Stimulated activated CD8-positive, alpha-beta memory T cell treated with anti-CD3 and anti-CD28 coated beads, Interleukin-7, amount 100 ng/mL, for 4 hours (primary cell): ENCODE measurements at places on chromosomes 2 and 18.
A peak's percentile ranks its signal among the peaks of the same experiment; 100 is the strongest.

GRCh38 chr2:222336442-222336841 lies 37.6 kb upstream of the PAX3 start:
- DNase-seq: no peak

DNA sequence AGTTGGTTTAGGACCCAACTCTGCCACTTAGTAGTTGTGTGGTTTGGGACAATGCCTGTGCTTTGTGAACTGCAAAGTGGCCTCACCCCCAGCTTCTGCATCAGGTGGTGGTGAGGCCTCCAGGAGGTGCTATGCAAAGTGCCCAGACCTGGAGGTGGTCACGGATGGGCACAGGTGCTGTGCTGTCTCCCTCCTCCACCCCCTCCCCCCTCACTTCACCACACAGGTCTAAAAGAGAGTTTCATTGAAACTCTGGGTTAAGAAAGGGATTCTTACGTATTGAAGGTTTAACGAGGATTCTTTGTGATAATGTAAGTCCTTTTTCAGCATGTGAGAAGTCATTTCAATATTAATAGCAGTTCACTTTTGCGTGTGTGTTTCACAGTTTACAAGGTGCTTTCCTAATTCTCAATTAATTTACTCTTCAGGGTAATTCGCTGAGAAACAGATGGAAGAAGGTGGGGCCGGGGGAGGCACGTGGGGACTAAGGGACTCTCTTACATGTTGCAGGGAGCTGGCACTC lies 369.9 kb downstream of the LPIN1 start:
- DNase-seq: no peak

- peak; percentile 41 for DNase-seq
Measured at GRCh38 chr2:24919037-24919505, 966 bp downstream of the ADCY3 start.

GRCh38 chr2:119523383-119523951 lies 816 bp downstream of the SCTR start:
- DNase-seq: no peak

DNA sequence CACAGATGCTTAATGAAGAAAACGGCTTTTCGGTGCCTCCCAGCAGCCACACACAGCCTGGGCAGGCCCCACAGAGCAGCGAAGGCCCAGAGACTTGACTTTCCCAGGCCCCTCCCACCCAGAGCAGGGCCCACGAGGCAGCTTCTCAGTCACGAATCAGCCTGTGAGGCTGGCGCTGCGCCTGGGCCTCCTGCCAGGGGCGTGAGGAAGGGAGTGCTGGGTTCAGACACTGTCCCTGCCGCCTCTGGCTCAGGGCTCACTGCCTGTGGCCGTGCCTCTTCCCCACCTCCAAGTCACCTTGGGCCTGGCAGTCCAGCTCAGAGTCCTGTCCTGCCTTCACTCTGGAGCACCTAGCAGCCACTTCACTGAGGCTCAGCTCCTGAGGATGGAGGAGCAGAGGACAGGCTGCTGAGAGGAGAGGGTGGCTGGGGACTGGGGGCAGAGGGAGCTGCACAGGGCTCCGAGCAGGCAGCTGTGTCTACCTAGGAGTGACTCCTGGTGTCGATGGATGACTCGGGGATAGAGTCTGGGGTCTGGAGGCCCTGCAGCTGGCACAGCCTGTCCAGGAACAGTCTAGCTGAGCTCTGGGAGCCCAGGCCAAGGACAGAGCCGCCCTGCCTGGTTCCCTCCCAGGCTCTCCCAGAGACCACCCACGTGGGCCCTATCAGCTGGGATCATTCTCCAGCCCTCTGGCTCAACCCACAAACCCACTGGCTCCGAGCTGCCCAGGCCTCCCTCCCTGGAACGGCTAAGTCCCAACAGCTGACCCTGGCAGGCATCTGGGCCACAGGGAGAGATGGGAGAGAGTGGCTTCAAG lies 36.4 kb upstream of the FOSL2 start:
- no peak for DNase-seq

DNA sequence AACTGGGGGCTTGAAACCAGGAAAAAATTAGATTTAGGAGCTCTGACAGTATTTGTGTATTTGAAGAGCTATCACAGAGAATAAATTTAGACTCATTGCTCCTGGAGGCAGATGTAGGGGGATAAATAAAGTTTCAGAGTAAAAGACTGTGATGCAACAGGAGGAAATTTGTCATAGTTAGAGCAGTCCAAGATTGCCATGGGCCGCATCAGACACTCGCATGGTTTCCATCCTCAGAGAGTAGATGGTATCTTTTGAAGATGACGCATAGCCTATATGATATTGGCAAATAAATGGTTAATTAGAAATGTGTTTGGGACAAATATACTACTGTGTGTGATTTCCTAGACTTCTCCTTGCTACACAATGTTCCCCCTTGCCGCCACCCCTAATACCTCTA lies 170.5 kb downstream of the FTCDNL1 start:
- no peak for DNase-seq

- no peak for DNase-seq
Measured at GRCh38 chr18:70313640-70314039, 24.8 kb downstream of the SOCS6 start.

- no peak for DNase-seq
Measured at GRCh38 chr2:11364565-11364887, 20.1 kb upstream of the ROCK2 start.

- no peak for DNase-seq
Measured at GRCh38 chr2:149112713-149113112, 74.2 kb downstream of the LYPD6B start.

DNA sequence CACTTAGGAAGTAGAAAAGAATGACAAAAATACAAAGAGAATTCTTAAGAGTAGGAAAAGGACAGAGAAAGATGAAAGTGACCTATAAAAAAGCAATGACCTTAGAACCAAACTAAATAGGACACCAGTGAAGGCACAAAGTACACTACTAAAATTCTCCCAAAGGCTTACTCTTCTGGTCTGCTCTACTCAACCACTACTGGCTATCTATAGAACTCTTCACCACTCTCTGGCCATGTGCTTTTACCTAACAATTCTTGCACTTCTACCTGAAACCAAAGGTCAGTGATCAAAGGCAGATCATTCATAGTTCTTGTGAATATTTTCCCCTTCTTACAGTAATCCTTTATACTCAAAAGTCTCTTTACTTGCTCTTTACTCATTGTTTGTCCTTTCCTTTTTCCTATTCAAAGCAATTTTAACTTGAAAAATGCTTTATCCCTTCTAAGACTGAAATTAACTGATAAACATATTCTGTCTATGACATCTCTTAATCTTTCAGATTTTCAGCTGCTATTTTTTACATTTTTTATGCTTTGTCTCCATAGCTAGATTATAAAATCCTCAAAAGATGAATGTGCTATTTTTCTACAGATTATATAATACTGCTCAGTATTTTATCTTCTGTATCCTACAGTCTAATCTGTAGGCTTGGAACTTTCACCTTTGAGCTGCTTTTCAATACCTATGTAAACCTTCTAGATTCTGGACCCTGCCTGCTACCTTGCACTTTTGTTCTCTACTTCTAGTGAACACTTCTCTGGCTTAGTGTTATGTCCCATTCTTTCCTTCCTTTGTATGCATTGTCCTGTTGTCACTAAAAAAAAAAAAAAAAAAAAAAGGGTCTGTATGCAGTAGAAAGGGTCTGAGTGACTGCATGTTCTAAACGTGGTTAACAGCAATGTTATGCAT lies 64.6 kb downstream of the NCKAP1 start:
- no peak for DNase-seq

DNA sequence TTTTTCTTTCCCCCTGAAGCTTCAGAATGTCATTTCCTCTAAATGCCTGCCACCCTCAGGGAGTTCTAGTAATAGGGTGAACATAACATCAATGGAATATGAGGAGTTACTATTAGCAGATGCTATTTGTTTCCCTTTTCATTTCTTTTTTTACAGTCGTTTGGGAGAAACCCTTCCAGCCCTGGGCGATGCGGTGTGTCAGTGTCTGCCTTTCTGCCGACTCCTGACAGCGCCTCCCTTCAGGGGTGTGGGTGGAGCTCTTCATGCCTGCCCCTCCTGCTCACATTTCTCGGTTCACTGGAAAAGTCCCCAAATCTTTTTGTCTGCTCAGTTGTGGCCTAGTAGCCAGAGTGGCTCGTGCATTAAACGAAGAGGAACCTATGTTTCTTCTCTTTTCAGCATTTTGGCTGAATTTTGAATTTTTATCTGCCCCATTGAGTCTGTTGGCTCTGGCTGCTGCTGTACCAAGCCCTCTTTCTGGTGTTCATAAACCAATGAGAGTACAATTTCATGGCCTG lies 72.3 kb downstream of the FMNL2 start:
- no peak for DNase-seq

GRCh38 chr2:36677996-36678605 lies 18.4 kb upstream of the VIT start:
- DNase-seq: no peak

- DNase-seq: no peak
Measured at GRCh38 chr2:45067859-45068570, 58.8 kb upstream of the SIX2 start.

DNA sequence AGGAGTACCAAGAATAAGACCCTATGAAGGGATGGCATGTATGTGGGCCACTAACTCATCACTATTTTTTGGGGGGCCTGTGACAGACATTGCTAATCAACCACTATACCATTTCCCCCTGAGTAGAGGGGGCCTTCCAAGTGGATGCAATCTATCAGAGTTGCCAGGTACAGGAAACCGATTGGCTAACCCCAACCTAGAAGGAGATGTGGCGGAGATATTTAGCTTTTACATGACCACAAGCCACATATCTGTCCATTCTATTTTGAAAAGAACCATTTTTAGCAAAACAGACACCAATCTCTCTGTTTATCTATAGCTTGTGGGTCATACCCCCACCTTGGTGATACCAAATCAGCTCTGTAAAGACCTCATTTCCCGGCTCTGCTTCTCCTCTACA lies 51.0 kb downstream of the PAX8 start:
- DNase-seq: no peak

- no peak for DNase-seq
Measured at GRCh38 chr2:150595803-150596470, 108.5 kb upstream of the RND3 start.

DNA sequence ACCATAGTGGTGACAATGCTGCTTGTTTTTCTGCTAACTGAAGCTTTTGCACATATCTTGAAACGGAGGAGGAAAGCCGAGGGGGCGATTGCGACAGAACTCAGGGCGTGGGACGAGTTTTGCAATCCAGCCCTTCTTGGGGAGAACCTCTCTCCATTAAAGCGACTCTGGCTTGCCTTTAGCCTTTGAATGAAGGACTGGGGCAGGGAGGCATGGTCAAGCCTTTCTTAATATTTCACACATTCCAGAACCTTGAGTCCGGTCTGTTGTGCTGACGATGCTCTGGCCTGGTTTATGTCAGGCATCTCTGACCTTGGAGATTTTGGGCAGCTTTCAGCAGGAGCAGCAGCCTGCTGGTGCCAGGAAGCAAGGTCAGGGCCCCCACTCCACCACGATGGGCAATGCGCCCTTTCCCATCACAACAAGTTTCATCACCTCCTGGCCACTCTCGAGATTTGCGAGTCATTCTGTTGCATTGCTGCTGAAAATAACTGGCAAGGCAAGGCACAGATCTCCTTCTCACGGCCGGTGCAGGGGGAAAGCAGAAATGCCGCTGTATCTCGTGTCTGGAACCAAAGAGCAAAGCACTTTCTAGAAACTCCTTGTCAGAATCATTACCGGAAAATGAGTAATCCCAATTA lies 10.8 kb downstream of the EMILIN2 start:
- DNase-seq: no peak

GRCh38 chr2:98854682-98855081 lies 81.3 kb downstream of the CRACDL start:
- DNase-seq: no peak

GRCh38 chr2:105055613-105056012 lies 17.7 kb downstream of the MRPS9 start:
- DNase-seq: no peak

- no peak for DNase-seq
Measured at GRCh38 chr18:76981396-76981968, 151.1 kb downstream of the MBP start.
